ENCODE measurements at places on chromosomes 7 and 10. TPM values are rescaled to one million over a fixed set of nuclear protein-coding genes. Genes with fewer than 3 reads are reported as not detected.
A peak's percentile ranks its signal among the peaks of the same experiment; 100 is the strongest.

GRCh38 chr7:100803398-100804161, 23.7 kb downstream of the EPHB4 start:
- DNase-seq, result peak; percentile 86

DNA sequence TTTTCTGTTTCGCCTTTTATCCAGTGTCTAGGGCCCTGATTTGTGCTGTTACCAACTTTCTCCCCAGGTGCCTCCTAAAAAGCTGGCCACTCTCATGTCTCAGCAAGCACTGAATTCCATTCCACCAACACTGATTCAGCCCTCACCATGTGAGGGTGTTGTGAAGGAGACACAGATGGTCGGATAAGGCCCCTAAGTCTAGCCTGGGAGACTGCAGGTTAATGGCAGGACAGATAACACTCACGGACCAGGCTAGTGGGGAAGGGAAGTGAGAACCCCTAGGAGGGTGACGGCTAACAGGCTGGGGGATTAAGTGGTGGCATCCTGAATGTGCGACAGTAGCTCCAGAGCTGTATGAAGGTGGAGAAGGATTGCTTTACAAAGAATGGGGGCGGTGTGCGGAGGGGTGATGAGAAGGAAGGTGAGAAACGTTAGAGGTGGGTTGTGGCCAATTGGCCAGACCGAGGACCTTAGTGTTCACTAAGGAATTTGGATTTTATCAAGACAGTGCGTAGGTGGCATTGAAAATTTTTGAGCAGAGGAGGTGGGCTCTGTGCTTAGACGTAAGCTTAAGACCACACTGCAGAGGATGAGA, 3.8 kb upstream of the DUSP5 start:
- peak; percentile 48 for DNase-seq

Gene CLCN1
- 0.29 TPM for total RNA-seq

DNA sequence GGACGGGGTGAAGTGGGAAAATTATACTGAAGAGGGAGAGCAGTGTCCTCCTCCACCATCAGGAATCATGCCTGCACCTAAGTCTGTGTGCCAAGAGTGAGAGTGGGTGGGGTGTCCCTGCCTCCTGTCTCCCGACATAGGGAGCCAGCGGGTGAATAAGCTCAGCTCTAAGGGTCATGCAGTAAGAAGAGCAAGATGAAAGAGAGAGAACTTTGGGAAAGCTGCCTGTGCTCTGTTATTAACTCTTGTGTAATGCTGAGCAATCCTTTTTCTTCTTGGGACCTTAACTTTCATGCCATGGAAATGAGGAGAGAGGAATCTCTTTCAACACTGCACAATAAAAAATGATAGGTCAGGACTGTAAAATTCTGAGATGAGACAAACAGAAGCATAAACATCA, 7.9 kb upstream of the TCAF1 start:
- no peak for DNase-seq

Gene GBX1
- not detected for total RNA-seq

Gene CTNNA3
- total RNA-seq, result 0.59 TPM

All from breast epithelium (tissue), 4 donors.